ENCODE measurements at places on chromosomes 2 and 18.
A peak's percentile ranks its signal among the peaks of the same experiment; 100 is the strongest.

DNA sequence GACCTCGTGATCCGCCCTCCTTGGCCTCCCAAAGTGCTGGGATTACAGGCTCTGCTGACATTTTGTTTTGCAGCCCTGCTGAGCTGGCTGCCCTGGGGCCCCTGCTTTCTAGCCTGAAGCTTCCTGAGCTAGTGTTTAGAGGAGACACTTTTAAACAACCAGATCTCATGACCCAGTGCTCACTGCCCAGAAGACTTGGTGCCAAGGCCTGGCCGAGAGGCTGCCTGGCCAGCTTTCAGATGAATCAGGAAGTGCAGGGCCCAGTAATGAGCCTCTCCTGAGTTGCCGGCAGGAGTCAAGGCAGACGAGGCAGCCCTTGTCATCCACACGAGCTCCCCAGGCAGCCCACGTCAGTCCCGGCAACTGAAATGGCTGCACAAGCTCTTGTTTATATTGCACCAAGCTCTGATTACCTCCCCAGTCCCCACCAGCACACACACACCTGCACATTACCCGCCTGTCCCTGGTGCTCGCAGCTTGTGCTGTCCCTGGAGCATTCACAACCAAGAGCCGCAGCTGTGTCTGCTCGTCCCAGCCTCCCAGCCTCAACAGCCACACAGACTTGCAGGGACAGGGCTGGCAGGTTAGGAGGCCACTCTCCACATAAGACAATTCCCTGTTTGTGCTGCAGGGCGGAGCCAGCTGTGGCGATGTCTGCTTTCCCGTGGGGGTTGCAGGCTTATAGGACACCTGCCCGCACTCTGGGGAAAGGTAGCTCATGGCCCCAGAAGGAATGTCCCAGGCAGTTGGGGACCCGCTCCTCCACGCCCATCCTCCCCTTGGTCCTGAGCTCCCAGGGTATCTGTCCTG is 331.2 kb upstream of the MYT1L start:
- H3K4me1 ChIP-seq, result no peaks in the 10 kb centered on the region
- H3K27me3 ChIP-seq, result no peaks in the 10 kb centered on the region
- peak; percentile 82 for DNase-seq
- H3K4me3 ChIP-seq, result no peak overlapping the region
- peak overlapping the region; percentile 53 for H3K27ac ChIP-seq
- H3K36me3 ChIP-seq, result no peaks in the 10 kb centered on the region

DNA sequence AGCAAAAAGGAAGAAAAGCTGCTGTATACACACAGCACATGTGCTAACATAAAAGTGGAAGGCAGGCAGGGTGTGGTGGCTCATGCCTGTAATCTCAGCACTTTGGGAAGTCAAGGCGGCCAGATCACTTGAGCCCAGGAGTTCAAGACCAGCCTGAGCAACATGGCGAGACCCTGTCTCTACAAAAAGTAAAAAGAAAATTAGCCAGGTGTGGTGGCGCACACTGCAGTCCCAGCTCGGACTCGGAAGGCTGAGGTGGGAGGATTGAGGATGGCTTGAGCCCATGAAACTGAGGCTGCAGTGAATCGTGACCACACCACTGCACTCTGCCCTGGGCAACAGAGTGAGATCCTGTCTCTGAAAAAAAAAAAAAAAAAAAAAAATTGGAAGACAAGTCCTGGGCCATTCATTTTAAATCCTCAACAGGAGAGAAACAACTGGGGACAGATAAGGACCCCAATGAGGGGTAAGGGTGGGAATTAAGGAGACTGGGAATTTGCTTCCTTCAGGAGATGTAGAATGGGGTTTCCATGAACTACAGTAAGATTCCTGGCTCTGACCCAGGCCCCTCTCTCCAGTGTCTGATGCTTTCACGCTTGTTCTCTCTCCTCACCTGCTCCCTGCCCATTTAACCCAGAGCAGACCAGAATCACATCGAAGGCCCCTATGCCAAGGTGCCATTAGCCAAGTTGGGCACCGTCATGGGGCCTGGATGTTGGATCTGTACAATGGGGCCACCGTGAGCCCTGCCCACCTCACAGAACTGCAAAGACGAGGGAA is 29.6 kb downstream of the TNS1 start:
- H3K27me3 ChIP-seq, result no peaks in the 10 kb centered on the region
- H3K4me1 ChIP-seq, result peaks cover 82% of the 10 kb centered on the region
- no peak overlapping the region for H3K4me3 ChIP-seq
- H3K27ac ChIP-seq, result peak overlapping the region; percentile 98

DNA sequence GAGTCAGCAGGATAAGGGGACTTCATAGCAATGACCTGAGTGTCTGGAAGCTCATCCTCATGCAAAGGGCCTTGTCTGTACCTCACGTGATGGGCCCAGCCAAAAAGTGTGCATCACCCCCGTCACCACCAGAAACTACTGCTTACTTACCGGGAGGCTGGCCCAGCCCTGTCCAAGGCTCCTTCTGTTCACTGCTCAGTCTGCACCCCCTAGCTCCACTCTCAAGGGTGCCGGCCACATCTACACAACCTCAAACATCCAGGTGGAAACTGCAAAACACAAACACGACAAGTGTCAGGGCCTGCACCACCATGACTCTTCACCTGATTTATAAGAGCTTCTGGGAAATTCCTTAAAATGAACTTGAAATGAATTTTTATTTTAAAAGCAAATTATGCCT is 55.1 kb downstream of the ADD2 start:
- H3K4me1 ChIP-seq, result peaks cover 9% of the 10 kb centered on the region
- H3K27me3 ChIP-seq, result peaks cover 5% of the 10 kb centered on the region
- H3K27ac ChIP-seq, result no peak overlapping the region
- no peaks in the 10 kb centered on the region for H3K36me3 ChIP-seq

DNA sequence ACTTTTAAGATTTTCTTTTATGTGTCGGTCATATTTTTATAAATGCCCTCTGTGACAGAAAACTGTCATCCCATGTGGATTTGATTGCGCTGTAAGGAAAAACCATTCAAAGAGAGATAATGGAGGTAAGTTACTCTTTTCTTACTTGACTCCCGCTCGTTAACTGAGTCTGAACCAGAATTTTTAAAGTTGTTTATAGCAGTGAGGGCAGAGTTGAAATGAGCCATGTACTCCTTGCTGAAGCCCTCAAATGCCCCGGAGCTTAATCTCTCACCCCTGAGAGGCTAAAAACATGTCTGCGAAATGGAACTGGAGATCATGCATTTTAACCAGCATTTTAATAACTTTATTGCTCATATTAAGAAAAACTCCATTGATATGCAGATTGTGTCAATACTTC is 320.0 kb upstream of the SOX11 start:
- no peaks in the 10 kb centered on the region for H3K4me1 ChIP-seq
- no peak overlapping the region for H3K27ac ChIP-seq
- no peaks in the 10 kb centered on the region for H3K36me3 ChIP-seq
- no peaks in the 10 kb centered on the region for H3K27me3 ChIP-seq
- no peak overlapping the region for H3K4me3 ChIP-seq

GRCh38 chr2:75454241-75454620 is 106.5 kb downstream of the EVA1A start:
- no peaks in the 10 kb centered on the region for H3K27me3 ChIP-seq
- no peak overlapping the region for H3K27ac ChIP-seq
- H3K4me3 ChIP-seq, result no peak overlapping the region

GRCh38 chr18:56891870-56892269 is 240.7 kb downstream of the WDR7 start:
- no peak overlapping the region for H3K4me3 ChIP-seq
- H3K27ac ChIP-seq, result no peak overlapping the region
- no peaks in the 10 kb centered on the region for H3K27me3 ChIP-seq
- peaks cover 9% of the 10 kb centered on the region for H3K4me1 ChIP-seq
- no peak for DNase-seq

DNA sequence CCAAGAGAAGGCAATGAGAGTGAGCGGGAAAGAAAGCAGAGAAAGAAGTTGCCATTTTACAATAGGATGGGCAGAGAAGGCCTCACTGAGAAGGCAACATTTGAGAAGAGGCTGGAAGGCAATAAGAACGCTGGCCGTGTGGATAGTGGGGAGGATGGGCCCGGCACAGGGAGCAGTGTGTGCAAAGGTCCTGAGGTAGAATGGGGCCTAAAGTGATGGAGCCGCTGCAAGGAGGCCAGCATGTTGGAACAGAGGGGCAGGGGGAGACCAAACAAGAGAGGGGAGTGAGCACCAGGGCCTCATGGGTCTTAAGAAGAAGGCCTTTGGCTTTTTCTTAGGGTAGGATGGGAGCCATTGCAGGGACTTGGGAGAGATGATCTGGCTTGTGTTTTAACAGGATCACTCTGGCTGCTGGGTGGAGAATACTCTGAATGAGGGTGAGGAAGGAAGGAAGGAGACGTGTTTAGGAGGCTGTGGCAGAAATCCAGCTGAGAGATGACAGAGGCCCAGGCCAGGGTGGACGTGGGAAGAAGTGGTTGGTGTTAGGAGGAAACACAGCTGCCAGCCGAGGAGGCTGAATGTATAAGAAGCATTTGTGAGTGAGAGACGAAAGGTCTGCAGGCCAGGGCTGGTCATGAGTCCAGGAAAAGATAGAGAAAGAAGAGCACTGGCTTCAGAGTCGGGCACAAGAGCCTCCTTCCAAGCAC is 159.8 kb downstream of the KLHL29 start:
- H3K27me3 ChIP-seq, result no peaks in the 10 kb centered on the region
- H3K4me1 ChIP-seq, result no peaks in the 10 kb centered on the region
- DNase-seq, result no peak
- no peak overlapping the region for H3K4me3 ChIP-seq
- H3K27ac ChIP-seq, result no peak overlapping the region

GRCh38 chr2:137249463-137250130 is 484.3 kb downstream of the THSD7B start:
- H3K4me3 ChIP-seq, result no peak overlapping the region
- H3K36me3 ChIP-seq, result no peaks in the 10 kb centered on the region
- no peak overlapping the region for H3K27ac ChIP-seq
- no peaks in the 10 kb centered on the region for H3K4me1 ChIP-seq

DNA sequence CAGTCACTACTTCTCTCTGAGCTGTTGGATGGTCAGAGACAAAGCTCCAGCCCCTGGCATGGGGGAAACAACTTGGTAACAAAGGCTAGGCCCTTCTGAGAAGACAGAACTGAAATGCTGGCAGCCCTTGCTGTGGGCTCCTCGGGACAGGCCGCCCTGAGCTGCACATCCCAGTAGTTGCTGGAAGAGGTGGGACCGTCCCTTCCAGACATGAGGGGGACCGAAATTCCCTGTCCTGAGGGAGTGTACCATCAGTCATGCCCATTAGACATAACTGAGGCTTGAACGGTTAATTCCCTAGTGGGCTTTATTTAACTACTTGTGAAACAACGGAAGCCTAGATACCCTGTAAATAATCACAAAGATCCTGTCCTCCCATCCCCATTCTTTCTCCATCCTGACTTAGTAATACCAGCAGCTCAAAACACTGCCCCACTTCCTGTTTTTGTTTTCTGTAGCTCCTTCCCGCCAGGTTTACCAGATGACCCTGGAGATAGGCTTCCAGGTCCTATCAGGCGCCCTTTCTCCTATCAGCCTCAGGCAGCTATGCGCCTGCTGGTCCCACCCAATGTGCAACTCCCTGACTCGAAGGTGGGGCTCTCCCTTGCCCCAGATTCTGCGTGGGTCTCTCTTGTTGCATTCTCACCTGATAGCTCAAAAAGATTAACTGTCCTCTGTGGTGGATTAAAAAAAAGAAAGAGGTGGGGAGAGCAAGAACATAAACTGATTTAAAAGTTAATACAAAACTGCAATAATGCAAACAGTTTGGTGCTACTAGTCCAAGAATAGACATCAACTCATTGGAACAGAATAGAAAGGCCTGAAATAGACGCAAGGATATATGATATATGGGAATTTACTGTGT is 37.0 kb upstream of the NT5DC4 start:
- H3K4me3 ChIP-seq, result no peak overlapping the region
- H3K27ac ChIP-seq, result no peak overlapping the region
- no peak for DNase-seq
- no peaks in the 10 kb centered on the region for H3K36me3 ChIP-seq
- H3K27me3 ChIP-seq, result no peaks in the 10 kb centered on the region

GRCh38 chr18:57026316-57026715 is 120.6 kb upstream of the BOD1L2 start:
- H3K27me3 ChIP-seq, result no peaks in the 10 kb centered on the region
- H3K36me3 ChIP-seq, result peaks cover 19% of the 10 kb centered on the region
- H3K4me3 ChIP-seq, result no peak overlapping the region
- H3K27ac ChIP-seq, result no peak overlapping the region

DNA sequence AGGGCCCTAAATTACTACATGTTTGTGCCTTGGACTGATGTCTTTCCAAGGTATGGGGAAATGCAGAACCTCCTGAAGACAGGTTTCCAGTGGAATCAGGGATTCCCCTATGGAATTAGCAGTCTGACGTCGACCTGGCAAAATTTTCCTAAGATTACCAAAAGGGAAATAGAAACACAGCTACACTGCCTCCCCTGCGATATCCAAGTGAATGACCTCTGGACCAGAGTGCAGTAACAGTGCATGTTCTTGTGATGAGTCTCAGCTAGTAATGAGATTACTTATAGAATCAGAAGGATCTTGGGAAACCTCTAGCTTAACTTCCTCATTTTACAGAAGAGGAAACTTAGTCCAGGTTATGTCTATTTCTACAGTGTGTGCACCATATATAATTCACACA is 21.3 kb upstream of the CHST9 start:
- H3K36me3 ChIP-seq, result no peaks in the 10 kb centered on the region
- no peaks in the 10 kb centered on the region for H3K27me3 ChIP-seq
- no peak overlapping the region for H3K27ac ChIP-seq
- H3K4me1 ChIP-seq, result no peaks in the 10 kb centered on the region
- no peak for DNase-seq

DNA sequence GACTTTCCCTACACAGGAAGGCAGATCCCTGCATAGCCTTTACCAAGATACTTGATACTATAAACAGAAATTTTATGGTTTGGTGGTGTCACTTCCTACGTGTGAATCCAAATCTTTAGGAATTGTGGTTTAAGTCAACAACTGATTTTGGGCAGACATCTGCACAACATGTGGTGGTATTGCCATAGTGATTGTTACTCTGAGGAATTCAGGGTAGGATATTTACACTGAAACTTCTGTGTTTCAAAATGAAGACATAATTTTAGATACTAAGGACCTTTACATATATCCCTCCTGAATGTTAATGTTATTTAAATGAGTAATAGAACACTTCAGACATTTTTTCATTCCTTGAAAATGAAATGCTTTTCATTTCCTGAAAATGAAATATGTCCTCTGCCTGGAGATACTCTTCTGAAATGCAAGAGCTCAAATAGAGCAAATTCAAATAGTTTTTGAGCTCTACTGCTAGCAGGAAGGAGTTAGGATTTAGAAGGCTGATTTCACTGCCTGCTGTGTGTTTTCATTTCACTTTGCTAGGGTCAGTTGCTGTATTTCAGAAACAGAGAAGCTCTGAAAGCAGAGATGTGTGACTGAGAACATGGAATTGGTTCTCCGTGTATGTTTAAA is 77.2 kb downstream of the MDH1 start:
- no peaks in the 10 kb centered on the region for H3K4me1 ChIP-seq
- H3K27me3 ChIP-seq, result no peaks in the 10 kb centered on the region
- no peak overlapping the region for H3K27ac ChIP-seq
- no peaks in the 10 kb centered on the region for H3K36me3 ChIP-seq
- no peak overlapping the region for H3K4me3 ChIP-seq
- no peak for DNase-seq

DNA sequence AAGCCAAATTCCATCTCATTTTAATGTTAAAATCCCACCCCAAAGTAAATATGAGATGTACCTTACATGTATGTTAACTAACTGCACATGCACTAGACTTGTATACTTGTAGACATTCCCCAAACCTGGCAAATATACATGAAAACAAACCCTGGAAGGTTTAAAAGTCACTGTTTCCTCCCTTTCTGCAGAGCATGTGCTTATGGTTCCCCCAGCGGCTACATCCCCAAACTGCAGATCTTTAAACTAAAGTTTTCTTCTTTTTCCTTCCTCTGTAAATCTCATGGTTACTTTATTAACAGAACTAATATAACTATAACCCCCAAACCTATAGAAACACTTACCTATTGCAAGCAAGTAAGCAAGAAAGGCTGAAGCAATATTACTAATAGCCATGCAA is 731.5 kb downstream of the LRP1B start:
- no peaks in the 10 kb centered on the region for H3K36me3 ChIP-seq
- no peak overlapping the region for H3K4me3 ChIP-seq
- H3K27me3 ChIP-seq, result no peaks in the 10 kb centered on the region
- no peak overlapping the region for H3K27ac ChIP-seq
- no peak for DNase-seq
